NCI-H1105 treated with DMSO at 0.1 percent for 48 hours (cell line): ENCODE measurements at places on chromosomes 3 and 15.

DNA sequence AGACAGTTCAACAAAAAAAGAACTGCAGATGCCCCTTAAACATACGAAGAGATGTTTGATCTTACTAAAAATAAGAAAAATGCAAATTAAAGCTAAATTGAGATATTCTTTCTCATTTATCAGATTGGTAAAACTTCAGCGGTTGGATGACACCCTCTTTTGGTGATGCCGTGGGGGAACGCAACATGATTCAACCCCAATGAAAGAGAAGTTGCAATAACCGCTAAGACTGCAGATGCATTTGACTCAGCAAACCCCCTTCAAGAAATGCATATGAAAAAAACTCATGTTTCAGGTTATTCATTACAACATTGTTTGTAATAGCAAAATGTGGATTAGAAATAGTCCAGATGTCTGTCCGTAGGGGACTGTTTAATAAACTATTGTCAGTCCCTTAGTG, 3.6 kb downstream of the KLHL6 start:
- DNase-seq = no peak

GRCh38 chr3:123657568-123657967, 72.7 kb upstream of the HACD2 start:
- DNase-seq = no peak

GRCh38 chr15:66829551-66830121, 127.6 kb downstream of the SMAD6 start:
- no peak for DNase-seq

DNA sequence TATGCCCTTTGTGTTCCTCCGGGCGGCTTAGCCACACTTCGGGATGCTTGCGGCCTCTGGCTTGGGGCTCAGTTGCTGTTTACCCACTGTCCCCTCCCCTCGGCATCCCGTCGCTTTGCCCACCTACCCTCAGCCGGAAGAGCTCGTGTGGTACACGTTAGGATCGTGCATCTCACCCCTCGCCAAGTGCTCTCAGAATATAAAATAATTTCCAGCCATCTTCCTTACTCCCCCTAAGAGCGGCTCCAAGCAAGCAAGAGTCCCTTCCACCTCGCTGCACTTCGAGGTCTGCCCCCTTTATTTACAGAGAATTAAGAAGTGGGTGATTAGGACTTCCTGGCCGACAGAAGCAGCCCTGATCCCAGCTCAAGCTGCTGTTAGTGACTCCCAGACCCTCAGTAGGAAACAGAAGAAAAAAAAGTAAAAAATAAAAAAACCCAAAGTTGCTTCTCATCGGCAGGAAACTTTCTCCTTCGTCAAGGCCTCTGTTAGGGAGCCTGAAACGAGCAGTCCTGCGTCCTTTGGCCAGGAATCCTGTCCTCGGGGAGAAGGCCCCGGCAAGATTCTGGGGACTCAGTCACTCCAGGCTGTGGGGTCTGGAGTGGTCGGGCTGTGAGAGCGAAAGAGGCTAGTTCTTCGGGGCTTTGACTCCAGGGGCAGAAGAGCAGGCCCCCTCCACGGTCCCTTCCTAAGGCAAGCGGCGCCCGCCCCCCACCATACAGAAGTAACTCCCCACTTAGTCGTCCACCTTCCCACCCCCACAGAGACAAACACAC, 3.0 kb downstream of the MEIS2 start:
- no peak for DNase-seq
